ENCODE measurements at places on chromosomes 1 and 21.

GRCh38 chr1:244319283-244320132, 132.2 kb downstream of the ADSS2 start:
- peak; percentile 58 for DNase-seq

GRCh38 chr21:45912611-45913417, 68.8 kb upstream of the COL6A1 start:
- no peak for DNase-seq

DNA sequence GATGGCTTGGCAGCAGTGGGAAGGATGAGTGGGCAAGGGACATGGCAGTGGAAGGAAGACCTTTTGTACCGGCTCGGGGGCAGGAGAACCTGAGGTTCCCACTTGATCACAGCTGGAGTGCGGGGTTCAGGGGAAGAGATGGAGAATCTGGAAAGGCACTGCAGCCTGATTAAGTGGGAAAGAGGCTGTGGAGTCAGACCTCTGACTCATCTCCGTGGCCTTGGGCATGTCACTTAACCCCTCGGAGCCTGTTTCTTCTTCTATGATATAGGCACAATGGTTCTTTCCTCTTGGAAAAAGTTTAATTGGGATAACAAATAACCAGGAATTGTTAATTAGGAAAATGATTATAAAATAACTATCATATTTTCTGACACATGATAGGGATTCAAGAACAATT, 13.1 kb upstream of the TMEM61 start:
- DNase-seq = no peak

DNA sequence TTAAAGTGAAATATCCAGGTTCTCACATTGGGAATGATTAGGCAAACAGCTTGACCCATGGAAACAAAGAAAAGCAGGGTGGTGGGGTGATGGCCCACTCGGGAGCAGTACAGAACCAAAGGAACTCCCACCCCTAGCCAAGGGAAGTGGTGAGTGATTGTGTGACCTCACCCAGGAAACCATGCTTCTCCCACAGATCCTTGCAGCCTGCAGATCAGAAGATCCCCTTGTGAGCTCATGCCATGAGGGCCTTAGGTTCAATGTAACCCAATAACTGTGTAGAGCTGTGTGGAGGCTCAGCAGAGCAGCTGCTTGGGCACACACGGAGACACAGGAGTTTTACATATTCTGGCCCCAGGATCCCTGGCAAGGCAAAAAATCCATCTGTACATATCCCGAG, 311.8 kb upstream of the DPYD start:
- no peak for DNase-seq

DNA sequence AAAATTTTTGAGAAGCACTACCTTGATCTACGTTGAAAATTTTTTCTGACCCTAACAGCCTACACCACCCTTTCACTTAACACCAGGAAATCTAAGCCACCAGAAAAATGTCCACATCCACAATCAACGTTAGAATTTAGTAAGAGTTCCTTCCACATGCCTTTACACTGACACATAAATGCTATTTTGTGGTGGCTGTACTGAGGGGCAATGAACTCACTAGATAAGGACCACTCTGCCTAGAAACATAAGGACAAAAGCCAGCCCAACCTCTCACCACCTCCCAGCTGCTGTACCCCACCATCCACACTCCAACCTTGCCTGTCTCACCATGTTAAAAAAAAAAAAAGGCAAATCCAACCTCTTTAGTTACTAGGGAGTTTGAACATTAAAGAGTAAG, 29.8 kb downstream of the PARP1 start:
- DNase-seq = no peak

- DNase-seq = no peak
Observed at GRCh38 chr1:242877743-242878142, 353.2 kb upstream of the PLD5 start.

Measured in GOT3 (cell line).